WERI-Rb-1 (cell line): ENCODE measurements at places on chromosomes 13 and 19.
A peak's percentile ranks its signal among the peaks of the same experiment; 100 is the strongest.

DNA sequence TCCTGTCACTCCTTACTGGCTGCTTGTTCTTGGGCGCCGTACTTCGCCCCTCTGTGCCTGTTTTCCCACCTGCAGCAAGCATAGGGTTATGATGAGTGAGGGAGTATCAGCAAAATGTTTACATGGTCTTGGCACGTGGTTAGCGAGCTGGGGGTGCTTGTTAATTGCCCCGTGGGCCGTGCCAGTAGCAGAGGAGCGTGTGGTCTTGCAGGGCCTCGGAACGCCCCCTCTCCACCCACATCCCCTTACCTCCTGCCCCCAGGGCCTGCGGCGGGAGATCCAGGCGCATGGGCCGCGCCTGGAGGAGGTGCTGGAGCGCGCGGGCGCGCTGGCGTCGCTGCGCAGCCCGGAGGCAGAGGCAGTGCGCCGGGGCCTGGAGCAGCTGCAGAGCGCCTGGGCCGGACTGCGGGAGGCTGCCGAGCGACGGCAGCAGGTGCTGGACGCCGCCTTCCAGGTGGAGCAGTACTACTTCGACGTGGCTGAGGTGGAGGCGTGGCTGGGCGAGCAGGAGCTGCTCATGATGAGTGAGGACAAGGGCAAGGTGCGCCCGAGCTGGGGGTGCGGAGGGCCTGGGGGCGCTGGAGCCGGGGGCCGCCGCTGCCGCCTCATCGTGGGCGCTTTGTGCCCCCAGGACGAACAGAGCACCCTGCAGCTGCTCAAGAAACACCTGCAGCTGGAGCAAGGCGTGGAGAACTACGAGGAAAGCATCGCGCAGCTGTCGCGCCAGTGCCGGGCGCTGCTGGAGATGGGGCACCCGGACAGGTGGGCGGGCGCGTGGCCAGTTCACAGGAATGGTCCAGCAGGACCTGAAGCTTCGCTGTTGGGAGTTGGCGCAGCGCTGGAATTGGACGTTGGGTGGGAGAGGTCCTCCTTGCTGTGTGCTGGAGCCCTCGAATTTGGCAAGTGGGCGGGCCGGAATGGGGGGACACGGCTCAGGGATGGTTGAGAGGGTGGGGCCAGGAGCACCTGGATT lies 22.5 kb upstream of the SHKBP1 start:
- DNase-seq = no peak

DNA sequence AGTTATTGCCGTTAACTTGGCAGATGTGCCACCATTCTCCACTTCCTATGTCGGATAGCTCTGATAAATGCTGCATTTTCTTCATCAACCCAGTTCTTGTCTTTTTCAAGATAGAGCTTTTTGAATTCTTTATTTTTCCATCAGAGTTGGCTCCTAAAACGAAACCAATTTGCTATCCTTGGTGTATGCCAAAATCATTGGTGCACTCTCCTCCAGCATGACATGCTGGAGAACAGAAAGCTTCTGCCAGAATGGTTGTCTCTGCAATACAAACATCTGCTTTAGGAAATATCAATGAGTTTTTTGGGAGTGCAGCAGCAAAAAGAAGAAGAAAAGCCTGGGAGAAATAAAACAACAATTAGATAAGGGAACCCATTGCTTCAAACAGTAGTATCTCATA lies 124.2 kb downstream of the CDK8 start:
- no peak for DNase-seq

DNA sequence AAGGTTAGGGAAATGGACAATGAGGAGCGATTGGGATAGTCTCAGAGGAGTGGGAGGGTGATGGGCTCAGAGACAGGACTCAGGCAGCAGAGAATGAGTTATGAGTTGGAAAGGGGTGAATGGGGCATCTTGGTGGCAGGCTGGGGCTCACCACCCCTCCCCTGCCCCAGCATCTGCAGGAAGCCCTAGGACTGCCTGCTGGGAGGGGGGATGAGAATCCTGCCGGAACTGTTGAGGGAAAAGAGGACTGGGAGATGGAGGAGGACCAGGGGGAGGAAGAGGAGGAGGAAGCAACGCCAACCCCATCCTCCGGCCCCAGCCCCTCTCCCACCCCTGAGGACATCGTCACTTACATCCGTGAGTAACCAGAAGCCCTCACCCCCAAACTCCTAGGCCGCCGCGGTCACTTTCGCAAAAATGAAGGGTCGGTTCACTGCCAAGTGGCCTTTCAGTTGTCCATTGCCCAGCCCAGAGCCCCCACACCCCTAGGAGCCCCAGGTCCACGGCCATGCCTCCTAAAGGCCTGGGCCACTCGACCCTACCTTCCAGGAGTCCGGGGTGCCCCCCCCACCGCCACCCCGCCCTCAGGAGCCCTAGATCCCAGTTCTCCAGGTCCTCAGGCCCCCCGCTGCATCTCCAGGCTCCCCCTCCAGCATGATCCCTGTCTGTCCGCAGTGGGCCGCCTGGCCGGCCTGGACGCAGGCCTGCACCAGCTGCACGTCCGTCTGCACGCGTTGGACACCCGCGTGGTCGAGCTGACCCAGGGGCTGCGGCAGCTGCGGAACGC lies 764 bp downstream of the CLEC11A start:
- DNase-seq = no peak

- peak; percentile 87 for DNase-seq
Observed at GRCh38 chr13:26051657-26052311, at the start of gene SHISA2. Gene SHISA2 (minus strand): TSS chr13:26052016. CDS start chr13:26050975, 1,041 bp downstream.

GRCh38 chr13:32423592-32423991 lies 4.3 kb downstream of the N4BP2L1 start:
- no peak for DNase-seq

GRCh38 chr19:58037927-58038687 lies 4.3 kb downstream of the ZSCAN1 start:
- DNase-seq = peak; percentile 68

GRCh38 chr19:45154064-45154827 lies 6.5 kb downstream of the NKPD1 start:
- peak; percentile 82 for DNase-seq

GRCh38 chr19:6340493-6341201 lies 7.2 kb upstream of the ACER1 start:
- no peak for DNase-seq

GRCh38 chr19:32197896-32198882 lies 147.2 kb upstream of the ZNF507 start:
- DNase-seq = no peak

DNA sequence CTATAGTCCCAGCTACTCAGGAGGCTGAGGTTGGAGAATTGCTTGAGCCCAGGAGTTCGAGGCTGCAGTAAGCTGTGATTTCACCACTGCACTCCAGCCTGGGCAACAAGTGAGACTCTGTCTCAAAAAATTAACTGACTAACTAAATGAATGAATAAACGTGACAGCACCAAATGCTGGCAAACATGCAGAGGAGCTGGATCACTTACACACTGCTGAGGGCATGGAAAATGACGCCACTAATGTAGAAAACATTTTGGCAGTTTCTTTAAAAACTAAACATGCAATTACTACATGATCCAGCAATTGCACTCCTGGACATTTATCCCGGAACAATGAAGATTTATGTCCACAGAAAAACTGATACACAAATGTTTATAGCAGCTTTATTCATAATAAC lies 31.3 kb upstream of the GTF3A start:
- DNase-seq = no peak

- DNase-seq = no peak
Observed at GRCh38 chr13:74930402-74931165, 551.4 kb downstream of the TBC1D4 start.

DNA sequence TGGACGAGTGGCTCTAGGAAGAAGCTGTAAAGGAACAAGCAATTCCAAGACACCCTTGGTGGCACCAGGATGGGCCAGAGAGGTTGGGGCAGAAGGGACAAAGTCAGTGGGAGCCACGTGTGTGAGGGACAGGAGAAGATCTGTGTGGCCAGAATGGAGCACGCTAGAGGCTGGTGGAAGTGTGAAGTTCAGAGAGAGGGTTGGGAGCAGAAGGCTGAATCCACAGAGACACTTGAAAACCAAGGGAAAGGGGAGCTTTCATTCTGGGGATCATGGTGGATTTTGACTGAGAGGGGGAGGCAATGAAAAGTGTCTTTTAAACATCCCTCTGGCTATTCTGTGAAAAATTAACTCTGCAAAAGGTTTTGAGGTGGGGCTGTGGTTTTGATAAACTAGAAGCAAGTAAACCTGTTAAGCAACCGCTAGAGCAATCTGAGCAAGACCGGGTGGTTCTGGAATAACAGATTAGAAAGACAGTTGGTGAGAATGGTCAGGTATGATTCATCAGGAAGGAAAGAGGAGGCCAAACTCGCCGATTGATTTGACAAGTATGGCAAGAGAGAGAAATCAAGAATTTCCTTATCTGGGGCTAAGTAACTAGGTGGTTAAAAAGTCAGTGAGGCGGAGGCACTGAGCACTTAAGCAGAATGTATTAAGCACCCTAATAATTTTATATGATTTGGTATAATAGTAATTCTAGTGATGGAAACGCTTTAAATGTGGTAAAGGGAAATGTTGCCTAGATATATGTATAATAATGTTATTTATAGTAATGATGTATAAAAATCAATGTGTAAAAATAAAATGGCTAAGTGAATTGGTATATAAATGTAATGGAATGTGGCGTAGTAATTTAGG lies 140.0 kb downstream of the MYO16 start:
- no peak for DNase-seq

DNA sequence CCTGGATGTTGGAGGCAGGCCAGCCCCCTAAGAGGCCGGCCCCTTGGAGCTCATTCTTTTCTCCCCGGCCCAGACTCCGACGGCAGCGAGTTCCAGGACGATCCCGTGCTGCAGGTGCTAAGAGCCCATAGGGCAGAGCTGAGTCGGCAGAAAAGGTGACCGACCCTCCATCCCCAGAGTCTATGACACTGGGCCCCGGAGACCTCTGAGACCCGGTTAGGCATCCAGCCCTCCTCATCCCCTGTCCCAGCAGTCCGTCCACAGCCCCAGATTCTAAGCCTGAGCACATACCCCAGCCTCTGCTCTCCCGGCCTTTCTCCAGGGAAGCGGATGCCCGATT lies 7.3 kb upstream of the ARHGAP33 start:
- no peak for DNase-seq

- DNase-seq = no peak
Observed at GRCh38 chr13:74024314-74024713, 109.9 kb downstream of the KLF12 start.

DNA sequence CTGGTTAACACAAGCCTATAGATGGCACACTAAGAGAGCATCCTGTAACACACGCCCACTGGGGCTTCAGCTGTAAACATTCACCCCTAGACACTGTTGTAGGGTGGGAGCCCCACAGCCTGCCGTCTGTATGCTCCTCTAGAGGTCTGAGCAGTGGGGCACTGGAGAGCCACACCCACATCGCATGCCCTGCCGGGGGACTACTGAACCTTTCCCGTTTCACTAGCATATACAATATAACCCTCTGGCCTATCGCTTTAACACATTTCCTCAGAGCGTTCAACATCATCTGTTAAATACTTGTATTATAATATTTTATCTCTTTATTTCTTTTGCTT lies 73.4 kb downstream of the PCDH9 start:
- DNase-seq = no peak

DNA sequence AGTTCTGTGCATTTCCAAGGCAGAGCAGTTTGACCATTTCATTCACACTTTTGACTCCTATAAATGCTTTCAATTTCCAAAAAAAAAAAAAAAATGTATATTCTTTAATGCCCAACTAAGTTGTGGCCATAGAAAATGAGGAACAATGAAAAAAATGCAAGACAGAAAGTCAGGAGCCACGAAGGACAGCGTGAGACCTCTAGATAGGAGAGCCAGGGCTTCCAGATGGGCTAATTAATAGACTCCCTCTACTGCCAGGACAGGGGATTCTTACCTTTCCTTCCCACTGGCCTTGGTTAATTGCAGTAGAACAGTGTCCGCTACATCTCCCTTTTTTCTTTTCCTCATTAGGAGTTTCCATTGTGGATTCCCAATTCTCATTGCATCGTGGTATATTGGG lies 8.6 kb downstream of the FPR3 start:
- DNase-seq = no peak

DNA sequence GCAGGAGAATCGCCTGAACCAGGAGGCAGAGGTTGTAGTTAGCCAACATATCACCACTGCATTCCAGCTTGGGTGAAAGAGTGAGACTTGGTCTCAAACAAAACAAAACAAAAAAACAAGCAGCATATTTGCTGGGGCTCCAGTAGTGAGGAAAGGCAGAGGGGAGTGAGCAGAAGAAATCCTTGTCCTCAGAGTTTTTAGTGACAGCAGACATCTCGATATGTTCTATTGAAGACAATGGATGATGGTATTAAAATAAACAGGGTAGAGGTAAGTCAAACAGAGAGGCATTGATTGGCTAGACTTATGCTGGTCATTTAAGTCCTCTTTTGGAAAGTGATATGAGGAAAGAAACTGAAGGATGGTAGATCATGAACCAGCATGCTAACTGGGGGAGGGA lies 19.0 kb downstream of the NLRP7 start:
- DNase-seq = no peak

- DNase-seq = no peak
Observed at GRCh38 chr19:8097681-8098567, 45.4 kb downstream of the CCL25 start.

DNA sequence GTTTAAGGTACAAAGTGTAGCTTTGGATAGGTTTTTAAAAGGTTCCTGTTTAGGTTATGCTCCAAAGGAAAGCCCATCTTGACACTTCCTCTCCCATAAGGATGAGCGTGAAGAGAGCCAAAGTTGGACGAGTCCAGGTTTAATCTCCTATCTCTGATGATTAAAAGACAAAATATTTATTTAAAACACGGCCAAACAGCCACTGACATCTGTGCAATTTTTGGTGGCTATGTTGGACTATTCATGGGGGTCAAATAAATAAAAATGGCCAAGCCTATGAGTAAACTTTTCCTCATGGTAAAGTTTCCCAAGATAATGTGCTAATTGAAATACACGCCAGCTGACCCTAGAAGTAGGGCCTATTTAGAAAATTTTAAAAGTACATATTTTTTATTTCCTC lies 69.0 kb upstream of the DOCK9 start:
- no peak for DNase-seq

GRCh38 chr13:54445453-54445852 lies 1416.8 kb downstream of the OLFM4 start:
- DNase-seq = no peak

GRCh38 chr13:94784066-94784465 lies 71.7 kb upstream of the SOX21 start:
- DNase-seq = no peak

DNA sequence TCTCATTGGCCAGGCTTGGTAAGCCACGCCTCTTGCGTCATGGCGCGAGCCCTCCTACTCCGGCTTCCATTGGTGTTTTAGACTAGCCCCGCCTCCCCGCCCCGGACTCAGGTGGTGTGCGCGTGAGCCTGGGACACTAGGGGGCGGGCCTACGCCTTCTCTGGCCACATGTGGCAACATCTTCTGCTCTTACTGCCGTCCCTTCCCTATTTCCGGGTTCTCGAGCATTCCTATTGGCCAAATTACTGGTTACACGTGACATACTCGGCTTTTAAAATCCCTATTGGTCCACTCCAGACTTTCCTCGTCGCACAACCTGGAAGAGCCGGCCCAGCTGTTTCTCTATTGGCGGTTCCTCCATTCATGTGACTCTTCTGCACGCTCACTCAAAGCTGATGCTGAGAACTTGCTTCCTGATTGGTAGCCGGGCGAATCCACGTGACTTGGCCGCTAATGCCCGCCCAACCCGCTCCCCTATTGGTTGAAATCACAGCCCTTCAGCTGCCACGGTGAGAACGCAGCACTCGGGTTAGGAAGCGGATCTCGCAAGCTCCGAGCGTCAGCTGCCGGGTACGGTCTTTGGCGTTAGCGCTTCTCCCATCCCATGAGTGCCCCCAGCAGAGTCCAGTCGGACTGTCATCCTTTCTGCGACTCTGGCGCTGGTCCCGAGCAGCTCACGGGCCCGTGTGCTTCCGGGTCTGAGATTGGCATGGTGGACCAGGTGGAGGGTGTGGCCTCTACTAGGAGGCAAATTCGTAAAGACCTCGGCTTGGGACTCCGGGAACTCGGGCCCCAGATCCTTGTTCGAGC lies at the start of gene BLOC1S3:
Gene BLOC1S3, plus strand, starts transcription at position 523 of the 810 bp plus-strand sequence. CDS start 513 bp downstream, outside the sequence.
- DNase-seq = peak; percentile 99

- DNase-seq = no peak
Observed at GRCh38 chr19:42919757-42920079, 2.0 kb upstream of the PSG6 start.
